ENCODE measurements at places on chromosomes 3 and 15.
A peak's percentile ranks its signal among the peaks of the same experiment; 100 is the strongest.

DNA sequence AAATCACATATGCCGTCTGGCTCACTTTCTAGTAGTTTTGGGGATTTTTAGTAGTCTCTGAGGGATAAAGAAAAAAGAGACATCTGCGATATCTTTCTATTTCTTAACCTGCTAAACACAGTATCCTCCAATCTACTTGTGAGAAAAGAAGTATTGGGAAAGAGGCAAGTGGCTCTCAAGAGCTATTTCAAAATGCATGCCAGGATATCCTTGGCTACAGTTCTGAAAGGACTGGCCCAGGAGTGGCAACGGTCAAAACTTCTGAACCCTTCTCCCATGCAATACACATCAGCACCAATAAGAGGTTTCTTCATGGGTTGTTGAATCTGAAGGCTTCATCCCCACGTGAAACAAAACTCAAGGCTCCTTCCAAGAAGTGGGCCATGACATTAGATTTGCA lies 204.0 kb upstream of the WNT5A start:
- no peak for DNase-seq

DNA sequence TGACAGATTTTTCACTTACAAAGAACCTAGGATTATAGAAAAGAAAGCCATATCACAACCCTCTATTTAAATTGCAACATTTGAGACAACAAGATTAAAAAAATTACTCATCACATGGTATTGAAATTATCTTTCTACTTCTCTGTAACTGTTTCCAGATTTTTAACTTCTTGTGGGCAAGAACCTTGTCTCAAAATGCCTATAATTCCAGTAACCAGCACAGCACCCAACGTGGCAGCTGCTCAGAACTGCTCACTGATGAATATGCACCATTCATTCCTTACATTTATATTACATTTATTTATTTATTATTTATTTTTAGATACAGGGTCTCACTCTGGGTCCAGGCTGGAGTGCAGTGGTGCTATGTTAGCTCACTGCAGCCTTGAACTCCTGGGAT lies 216.1 kb downstream of the THRB start:
- no peak for DNase-seq

- DNase-seq = peak; percentile 72
These were observed 70.5 kb upstream of the XCR1 start for GRCh38 chr3:46097691-46098241.

DNA sequence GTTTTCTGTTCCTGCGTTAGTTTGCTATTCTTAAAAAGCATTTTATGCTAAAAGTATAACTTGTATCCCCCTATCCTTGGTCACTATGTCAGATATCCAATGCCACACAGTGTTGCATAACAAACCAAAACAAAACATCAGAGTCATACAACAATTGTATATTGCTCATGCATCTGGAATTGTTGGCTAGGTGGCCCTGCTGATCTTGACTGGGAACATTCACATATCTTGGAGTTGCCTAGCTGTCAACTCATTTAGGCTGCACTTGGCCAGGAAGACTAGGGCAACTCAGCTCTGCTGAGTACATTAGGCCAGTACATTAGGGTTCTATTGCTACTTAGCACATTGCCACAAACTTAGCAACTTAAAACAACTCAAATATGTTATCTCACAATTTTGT lies 706.5 kb upstream of the UBE2E2 start:
- DNase-seq = no peak

DNA sequence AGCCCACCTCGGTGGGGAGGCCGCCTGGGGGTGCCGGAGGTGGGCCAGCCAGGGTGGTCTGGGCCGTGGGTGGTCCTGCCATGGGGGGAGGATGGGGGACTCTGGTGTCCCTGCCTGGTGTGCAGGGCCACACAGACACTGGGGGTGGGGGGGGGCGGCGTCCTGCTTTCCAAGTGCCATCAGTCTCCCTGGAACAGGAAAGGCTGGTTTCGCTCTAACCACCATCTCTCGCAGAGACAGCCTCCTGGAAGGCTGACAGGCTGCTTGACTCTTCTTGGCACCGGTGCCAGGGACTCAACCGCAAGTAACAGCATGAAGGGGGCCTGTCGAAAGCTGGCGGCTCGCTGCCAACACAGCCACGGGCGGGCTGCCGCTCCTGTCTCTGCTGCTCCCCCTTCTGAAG lies 40.3 kb downstream of the RGMA start:
- no peak for DNase-seq

- DNase-seq = no peak
These were observed 196.0 kb downstream of the SUCLG2 start for GRCh38 chr3:67458408-67458807.

- DNase-seq = no peak
These were observed 27.2 kb downstream of the PLD1 start for GRCh38 chr3:171783086-171783485.

- DNase-seq = no peak
These were observed 43.3 kb downstream of the UBXN7 start for GRCh38 chr3:196388956-196389355.

- DNase-seq = no peak
These were observed 221.8 kb downstream of the FEZF2 start for GRCh38 chr3:62151591-62151990.

DNA sequence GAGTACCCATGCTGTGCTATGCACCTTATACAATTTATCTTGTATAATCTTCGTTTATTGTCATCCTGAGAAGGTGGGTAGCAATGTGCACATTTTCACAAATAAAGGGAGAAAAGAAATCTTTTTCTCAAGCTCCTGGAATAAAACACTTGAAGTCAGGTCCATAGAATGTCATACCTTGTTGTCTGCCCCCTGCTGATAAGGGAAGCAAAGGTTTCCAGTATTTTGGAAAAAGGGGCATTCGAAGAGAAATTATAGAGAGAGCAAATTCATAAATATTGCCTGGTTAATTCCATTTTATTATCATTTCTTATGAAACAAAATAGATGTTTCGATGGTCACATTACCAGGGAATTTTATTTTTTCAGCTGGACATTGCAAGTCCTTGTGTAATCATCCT lies 277.8 kb downstream of the RAP2B start:
- DNase-seq = no peak

- no peak for DNase-seq
These were observed 92.8 kb upstream of the ADAMTS17 start for GRCh38 chr15:100434561-100434960.

- DNase-seq = peak; percentile 66
These were observed 26.8 kb upstream of the LIMD1 start for GRCh38 chr3:45567730-45568172.

- no peak for DNase-seq
These were observed 9.1 kb upstream of the PARP14 start for GRCh38 chr3:122671553-122671952.

All from activated CD8-positive, alpha-beta memory T cell treated with anti-CD3 and anti-CD28 coated beads, Interleukin-2, amount 50 U/mL, for 48 hours (primary cell).